Brain pericyte (primary cell): ENCODE measurements at places on chromosomes 4 and X.
A peak's percentile ranks its signal among the peaks of the same experiment; 100 is the strongest.

DNA sequence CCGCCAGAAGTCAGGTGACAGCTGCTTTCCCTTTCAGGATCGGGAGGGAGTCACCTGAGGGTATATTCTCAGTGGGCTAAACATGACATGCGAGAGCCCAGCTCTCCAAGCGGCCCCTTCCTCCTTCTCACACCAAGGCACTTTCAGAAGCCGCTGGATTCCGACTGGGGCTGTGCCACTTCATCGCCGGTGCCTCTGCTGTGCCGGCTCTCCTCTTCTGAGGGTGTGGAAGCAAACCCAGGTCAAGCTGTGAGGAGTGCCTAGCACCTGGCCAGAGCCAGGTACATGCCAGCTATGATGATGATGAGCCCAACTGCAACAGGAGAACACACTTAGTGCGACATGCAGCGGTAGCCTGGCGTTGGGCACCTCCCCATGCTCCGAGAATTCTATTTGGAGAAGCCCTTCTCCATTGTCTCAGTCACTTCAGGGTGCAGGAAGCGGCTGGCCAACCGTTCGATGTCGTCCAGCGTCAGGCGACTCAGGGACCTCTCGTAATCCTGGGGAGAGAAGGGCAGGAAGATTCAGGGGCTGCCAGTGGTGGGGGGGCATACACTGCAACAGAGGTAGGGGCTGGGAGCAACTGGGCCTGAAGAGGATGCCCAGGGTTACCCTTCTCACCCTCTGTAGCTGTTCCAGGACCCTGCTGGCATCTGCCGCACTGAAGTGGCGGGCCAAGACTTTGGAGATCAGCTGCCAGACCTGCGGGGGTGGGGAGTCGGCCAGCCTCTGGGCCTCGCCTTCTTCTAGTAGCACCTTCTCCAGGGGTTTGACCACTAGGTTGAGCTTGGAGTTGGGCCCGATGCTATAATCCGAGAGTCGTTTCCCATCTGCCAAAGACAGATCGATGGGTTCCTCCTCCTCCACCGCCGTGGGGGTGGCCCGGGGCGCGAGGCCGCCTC, 1.0 kb downstream of the UBL4A start:
- DNase-seq = no peak

DNA sequence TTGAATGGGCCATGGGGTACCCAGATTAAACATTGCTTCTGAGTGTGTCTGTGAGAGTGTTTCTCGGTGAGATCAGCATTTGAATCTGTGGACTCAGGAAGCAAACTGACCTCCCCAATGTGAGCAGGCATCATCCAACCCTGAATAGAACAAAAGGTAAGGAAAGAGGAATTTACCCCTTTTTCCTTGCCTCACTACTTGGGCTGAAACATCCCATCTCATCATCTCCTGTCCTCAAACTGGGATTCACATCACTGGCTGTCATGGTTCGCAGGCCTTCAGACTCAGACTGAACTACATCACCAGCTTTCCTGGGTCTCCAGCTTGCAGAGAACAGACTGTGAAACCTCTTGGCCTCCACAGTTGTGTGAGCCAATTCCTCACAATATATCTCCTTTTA, 47.1 kb downstream of the TEC start:
- DNase-seq = no peak

DNA sequence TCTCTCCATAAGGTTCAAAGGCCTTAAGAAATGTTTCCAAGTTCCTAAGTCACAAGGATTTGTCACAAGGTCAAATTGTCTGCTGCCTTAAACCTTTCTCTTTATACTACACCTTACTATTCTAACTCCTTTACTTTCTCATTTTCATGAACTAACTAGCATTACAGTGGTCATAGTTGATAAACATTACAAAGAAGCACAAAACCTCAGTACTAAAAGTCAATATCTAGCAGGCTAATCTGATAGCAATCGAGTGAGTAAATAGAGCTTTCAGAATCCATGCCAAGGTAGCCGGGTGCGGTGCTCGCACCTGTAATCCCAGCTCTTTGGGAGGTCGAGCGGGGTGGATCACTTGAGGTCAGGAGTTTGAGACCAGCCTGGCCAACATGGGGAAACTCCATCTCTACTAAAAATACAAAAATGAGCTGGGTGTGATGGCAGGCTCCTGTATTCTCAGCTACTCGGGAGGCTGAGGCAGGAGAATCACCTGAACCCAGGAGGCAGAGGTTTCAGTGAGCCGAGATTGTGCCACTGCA, 510.0 kb downstream of the GBA3 start:
- DNase-seq = no peak

DNA sequence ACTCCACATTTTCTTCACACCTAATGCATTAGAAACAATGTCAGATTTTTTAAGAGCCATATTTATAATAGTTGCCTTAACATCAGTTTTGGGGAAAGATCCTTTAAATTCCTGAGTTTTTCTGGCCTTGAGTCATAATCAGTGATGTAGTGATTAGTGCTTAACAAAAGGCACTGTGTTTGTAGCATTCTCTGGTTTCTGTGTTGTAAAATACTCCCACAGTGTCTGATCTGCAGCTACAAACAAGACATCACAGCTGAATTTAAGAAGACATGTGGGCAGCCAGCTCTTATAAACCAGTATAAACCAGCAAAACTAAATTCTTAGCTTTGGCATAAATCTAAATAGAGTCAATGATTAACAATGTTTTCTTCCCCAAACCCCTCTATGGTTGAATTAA, 233.8 kb downstream of the FSTL5 start:
- no peak for DNase-seq

GRCh38 chr4:119550857-119551532, 77.6 kb downstream of the PDE5A start:
- peak; percentile 8 for DNase-seq

GRCh38 chr4:105972946-105973621, 77.8 kb downstream of the NPNT start:
- DNase-seq = no peak

- DNase-seq = no peak
These were observed 180.2 kb downstream of the FAM47B start for GRCh38 chrX:35122756-35123155.

GRCh38 chr4:40214661-40215418, 18.0 kb downstream of the RHOH start:
- no peak for DNase-seq

DNA sequence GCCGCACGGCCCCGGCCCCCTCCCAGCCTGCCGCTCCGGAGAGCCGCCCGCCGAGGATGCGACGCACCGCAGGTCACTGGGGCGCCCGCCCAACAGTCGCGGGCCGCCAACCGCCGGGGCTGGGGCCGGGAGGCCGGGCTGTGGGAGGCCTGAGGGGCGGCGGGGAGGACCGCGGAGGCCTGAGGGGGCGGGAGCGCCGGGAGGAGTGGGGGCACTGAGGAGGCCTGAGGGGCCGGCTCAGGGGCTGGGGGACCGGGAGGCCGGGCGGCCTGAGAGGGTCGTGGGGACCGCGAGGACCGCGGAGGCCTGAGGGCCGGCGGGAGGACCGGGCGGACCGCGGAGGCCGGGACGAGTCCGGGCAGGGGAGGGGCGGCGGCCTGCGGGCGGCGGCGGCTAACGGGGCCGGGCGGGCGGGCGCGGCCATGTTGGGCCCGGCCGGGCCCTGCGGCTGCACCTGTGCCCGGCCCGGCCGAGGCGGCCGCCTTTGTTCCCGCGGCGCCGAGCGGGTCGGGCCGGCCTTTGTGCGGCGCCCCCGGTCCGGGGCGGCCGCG, 353 bp downstream of the NSD2 start:
- DNase-seq = no peak

GRCh38 chr4:11474146-11474545, 45.5 kb upstream of the HS3ST1 start:
- no peak for DNase-seq

- no peak for DNase-seq
These were observed 126.3 kb downstream of the FBXO8 start for GRCh38 chr4:174157106-174157607.

DNA sequence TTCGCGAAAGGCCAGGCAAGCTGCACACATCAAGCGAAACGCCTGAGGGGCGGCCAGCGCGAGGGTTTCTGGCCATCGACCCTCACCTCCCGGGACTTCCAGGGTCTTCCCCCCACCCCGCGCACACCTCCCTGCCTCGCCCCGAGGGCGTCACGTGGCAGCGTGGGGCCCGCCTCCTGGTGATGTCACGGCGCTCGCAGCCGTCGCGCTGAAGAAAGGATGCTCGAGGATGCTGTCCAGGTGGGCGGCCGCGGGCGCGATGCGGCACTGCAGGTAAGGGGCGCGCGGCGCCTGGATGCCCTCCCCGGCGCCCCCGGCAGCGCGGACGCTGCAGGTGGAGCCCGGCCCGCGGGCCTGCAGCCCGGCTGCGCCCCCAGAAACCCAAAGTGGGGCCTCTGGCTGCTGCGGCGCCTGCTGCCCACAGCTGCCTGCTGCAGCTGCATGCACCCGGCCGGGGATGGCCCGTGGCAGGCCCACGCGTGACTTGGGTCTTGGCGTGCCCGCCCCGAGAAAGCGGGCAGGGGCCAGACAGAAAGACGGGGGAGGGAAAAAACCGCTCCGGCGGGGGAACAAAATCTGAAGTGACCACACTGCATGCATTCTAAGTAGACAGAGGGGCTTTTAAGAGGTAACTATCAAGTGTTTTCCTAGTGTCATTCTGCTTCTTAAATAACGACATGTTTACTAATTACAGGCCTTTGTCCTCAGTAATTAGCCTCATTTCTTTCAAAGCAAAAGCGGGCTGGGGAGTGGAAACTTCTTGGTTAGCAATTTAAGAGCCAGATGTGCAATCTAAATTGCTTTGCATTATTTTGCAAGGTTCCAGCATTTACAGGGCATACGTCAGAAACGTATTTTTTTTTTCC, 1.7 kb downstream of the CLCN4 start:
- DNase-seq = no peak

DNA sequence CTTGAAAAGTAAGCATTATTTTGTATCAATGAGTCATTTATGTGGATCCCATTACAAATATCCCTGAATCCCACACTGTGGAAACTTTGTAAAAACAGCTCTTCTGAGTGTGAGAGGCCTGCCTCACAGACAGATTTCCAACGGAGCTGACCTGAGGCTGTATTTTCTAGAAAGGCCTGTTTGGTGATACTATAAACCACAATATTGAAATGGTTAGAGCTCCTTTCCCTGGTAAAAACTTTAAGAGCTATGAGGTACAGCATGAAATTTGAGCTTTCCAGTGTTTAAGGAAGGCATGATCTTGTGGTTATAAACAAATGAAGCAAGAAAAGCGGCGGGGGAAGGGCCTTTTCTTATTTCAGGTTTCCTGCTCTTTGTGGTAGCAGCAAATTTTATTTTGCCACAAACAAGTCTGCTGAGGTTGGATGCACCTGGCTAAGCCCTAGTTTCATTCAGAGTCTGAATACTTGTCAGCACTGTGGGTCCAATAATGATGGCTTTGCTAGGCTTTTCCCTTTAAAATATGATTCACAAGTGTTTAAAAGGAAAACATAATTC, 86.8 kb upstream of the ETNPPL start:
- peak; percentile 44 for DNase-seq

GRCh38 chrX:119475389-119476101, 7.3 kb downstream of the SLC25A5 start:
- no peak for DNase-seq

DNA sequence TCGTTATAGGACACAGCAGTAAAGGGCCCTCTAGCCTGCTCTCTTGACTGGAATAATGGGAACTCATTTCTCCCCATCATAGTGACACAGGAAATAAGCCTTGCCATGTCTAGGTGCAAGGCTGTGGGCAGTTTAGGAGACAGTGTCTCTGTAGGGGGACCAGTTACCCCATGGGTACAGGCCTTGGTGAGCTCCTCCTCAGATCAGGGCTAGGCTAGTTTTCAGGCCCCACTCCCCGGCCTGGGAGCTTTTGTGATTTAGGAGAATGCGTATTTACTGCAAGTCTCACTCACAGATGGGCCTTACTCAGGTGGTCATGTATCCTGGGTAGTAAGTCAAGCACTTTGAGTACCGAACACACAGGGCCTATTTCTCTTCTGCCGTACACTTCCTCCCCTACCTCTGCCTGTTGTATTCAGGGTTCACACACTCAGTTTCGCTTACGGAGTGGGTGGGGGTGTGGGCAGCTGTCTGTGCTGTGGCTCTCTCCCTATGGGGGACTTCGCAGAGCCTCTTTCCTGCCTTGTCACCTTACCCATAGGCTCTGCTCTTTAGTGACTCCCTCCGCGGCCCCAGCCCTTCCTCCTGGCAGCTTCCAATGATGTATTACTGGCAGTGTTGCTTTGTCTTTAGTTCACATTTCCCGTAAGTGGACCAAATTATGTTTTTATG, 34.2 kb downstream of the FAM193A start:
- no peak for DNase-seq

GRCh38 chr4:177461606-177462005, 19.4 kb upstream of the AGA start:
- DNase-seq = no peak
